ENCODE measurements at places on chromosomes 3 and 15. TPM values are rescaled to one million over a fixed set of nuclear protein-coding genes. Genes with fewer than 3 reads are reported as not detected.

DNA sequence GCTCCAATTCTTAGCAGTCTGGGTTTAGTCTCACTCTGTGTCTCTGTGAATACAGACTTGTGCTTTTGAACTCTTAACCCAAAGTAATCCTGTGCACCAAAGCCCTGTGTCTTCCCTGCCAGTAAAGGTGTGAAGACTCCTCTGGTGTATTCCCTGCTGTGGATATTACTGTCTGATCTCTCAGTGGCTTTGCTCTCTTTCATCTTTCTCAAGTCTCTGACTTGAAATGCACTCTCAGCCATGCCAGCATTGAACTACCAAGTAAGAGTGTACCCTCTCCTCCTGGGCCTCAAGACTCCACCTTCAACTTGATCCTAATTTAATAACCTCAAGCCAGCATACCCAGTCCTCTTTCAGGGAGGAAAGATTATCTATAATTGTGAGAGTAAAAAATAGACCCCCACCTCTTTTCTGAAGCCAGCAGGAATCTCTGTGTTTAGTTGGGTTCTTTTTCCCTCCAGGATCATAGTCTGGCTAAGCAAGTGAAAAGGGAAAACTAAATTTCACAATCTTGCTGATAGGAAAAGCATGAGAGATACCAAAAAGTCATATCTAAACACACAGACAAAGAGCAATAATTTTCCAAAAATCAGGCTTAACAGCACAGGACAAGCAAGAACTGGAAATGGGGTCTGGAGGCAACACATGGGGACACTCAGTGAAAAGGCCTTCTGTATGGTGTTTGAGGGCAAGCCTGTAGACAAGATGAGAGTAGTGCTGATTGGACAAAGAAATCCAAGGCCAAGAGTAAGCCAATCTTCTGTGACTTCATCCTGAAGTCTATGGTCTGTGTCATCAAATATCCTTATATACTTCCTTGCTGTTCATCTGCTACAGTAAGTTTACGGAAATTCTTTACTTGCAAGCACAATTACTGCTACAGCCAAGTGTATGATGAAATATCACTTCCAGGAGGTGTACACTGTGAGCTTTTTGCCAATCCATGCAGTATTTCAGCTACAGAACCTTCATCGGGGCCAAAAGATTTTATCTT, 296.1 kb upstream of the TGFBR2 start:
- DNase-seq: no peak

DNA sequence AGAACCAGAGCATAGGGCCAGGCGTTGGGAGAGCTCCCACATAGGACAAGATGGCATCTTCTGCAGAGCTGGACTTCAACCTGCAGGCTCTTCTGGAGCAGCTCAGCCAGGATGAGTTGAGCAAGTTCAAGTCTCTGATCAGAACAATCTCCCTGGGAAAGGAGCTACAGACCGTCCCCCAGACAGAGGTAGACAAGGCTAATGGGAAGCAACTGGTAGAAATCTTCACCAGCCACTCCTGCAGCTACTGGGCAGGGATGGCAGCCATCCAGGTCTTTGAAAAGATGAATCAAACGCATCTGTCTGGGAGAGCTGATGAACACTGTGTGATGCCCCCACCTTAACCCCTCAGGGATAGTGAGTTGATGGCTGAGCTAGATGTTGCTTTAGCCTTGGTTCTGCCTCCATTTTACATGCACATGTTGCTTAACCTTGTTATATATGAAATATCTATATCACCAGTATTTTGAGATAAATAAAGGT, at the start of gene PYDC2:
Gene PYDC2 (plus strand): TSS at position 51 of the 483 bp plus-strand sequence. CDS start 0 bp downstream, at position 51.
- no peak for DNase-seq

GRCh38 chr3:175386630-175387029, 527.5 kb downstream of the NAALADL2 start:
- DNase-seq: no peak

DNA sequence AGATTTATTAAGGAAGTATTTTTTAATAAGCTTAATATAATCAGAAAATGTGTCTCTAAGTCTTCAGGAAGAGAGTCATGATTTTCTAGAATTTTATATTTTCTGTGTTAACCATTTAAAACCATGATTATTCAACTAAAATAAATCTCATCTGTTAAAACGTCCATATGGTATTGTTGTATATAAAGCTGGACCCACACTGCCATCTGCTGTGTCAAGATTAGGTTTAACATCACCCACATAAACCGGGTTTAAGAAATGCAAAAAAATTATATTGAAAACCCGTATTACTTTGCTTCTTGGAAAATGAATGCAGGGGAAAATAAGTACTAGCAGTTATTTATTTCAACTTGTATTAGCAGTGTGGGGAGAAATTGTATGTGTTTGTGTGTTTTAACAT, 9.5 kb upstream of the CCDC66 start:
- DNase-seq: no peak

DNA sequence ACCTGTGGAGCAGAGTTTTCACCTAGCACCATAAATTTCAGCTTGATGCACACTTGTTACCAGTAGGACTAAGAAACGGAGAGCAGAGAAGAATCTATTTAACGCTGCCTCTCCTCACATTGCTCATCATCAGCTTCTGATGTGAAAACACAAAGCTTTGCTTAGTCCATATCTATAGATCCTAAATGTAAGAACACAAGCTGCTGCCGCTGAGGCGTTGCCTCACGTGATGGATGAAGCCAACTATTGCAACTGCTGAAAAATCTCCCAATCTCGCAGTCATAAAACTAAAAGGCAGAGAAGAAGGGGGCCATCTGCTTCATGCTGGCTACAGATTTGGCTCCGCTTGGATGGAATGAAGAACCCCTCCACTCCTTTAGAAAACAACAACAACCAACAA, 42.7 kb downstream of the CADPS start:
- no peak for DNase-seq

The YEATS2 gene
- polyA plus RNA-seq: 32.8 TPM

The GCSAM gene
- polyA plus RNA-seq: 0.80 TPM

The SNRPN gene
- 170 TPM for polyA plus RNA-seq

All from hindlimb muscle (tissue), 1 donor.